ENCODE measurements at places on chromosomes 13 and 19.

GRCh38 chr13:113152984-113153809 lies 5.3 kb upstream of the PROZ start:
- DNase-seq = no peak

- no peak for DNase-seq
Observed at GRCh38 chr13:98405690-98406344, 171.1 kb downstream of the STK24 start.

DNA sequence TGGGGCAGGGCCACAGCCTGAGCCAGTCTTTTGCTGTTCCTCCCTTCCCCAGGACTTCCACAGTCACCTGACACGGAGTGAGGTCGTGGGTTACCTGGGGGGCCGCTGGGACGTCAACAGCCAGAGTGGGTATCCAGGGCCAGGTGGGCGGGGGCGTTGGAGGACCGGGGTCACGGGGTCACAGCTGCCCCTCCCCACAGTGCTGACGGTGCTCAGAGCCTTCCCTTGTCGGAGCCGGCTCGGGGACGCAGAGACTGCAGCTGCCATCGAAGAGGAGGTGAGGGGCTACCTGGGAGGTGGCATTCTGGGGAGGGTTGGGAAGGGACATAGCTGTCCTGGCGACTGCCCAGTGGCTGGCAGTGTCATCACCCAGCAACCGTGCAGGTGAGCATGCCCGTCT lies 11.5 kb downstream of the MPND start:
- no peak for DNase-seq

GRCh38 chr19:5013761-5014160 lies 44.8 kb downstream of the KDM4B start:
- no peak for DNase-seq

GRCh38 chr13:76813891-76814290 lies 72.3 kb downstream of the KCTD12 start:
- DNase-seq = no peak

Data from stimulated activated CD4-positive, alpha-beta T cell treated with anti-CD3 and anti-CD28 coated beads, Interleukin-12 subunit alpha, Interleukin-12 subunit beta, amount 100 ng/mL, for 48 hours (primary cell).